Activated naive CD8-positive, alpha-beta T cell treated with anti-CD3 and anti-CD28 coated beads for 36 hours (primary cell): ENCODE measurements at places on chromosomes 16 and 17. TPM values are rescaled to one million over a fixed set of nuclear protein-coding genes. Genes with fewer than 3 reads are reported as not detected.

Gene OGFOD3
- total RNA-seq = 18.4 TPM

Gene SYNGR3
- total RNA-seq = 3.5 TPM

Gene ST6GALNAC2
- total RNA-seq = not detected

Gene CNTNAP1
- 0.68 TPM for total RNA-seq

Gene KCNJ16
- total RNA-seq = not detected
